A375 (cell line): ENCODE measurements at places on chromosomes 7 and 10. TPM values are rescaled to one million over a fixed set of nuclear protein-coding genes. Genes with fewer than 3 reads are reported as not detected.

The IL15RA gene
- total RNA-seq: 3.9 and 5.7 TPM in 2 replicates

The CRHR2 gene
- total RNA-seq: not detected in 2 replicates

The CALCR gene
- total RNA-seq: not detected in 2 replicates

The SPDYE8 gene
- total RNA-seq: not detected in 2 replicates

The PLAU gene
- 0.90 and 1.5 TPM in 2 replicates for total RNA-seq

The C10orf53 gene
- not detected in 2 replicates for total RNA-seq

The LIPJ gene
- total RNA-seq: not detected in 2 replicates

The AGR2 gene
- not detected in 2 replicates for total RNA-seq

The C10orf67 gene
- not detected in 2 replicates for total RNA-seq

The HOXA6 gene
- 5.7 TPM in 2 replicates for total RNA-seq

The DGKB gene
- 0.19 and 0.32 TPM in 2 replicates for total RNA-seq

The PTPN12 gene
- 35.5 and 45.7 TPM in 2 replicates for total RNA-seq

The ANXA8L1 gene
- 0.13 TPM in 1 of 2 replicates, not detected in the other for total RNA-seq

The GRID2IP gene
- total RNA-seq: 0.04 TPM in 1 of 2 replicates, not detected in the other

The ACBD7 gene
- total RNA-seq: 4.9 and 5.7 TPM in 2 replicates

The CLCN1 gene
- total RNA-seq: not detected in 2 replicates

The TFR2 gene
- total RNA-seq: 0.04 TPM in 1 of 2 replicates, not detected in the other

The TRIL gene
- total RNA-seq: 0.37 and 0.49 TPM in 2 replicates

The ZNF365 gene
- 3.3 and 4.1 TPM in 2 replicates for total RNA-seq

The GPR37 gene
- 2.7 and 3.3 TPM in 2 replicates for total RNA-seq

The SPOCK2 gene
- 0.75 and 0.85 TPM in 2 replicates for total RNA-seq

The PGAM2 gene
- 2.6 and 3.0 TPM in 2 replicates for total RNA-seq

The SPDYE5 gene
- total RNA-seq: 0.11 TPM in 1 of 2 replicates, not detected in the other

The BEND7 gene
- 5.4 and 6.7 TPM in 2 replicates for total RNA-seq

The LDB3 gene
- not detected in 2 replicates for total RNA-seq

The CNPY1 gene
- not detected in 2 replicates for total RNA-seq

The KCNIP2 gene
- 0.29 and 0.45 TPM in 2 replicates for total RNA-seq

The TMEM270 gene
- total RNA-seq: 0.93 TPM in 1 of 2 replicates, not detected in the other

The GHRHR gene
- not detected in 2 replicates for total RNA-seq

The ENKUR gene
- total RNA-seq: 0.15 and 0.45 TPM in 2 replicates

The OIT3 gene
- not detected in 2 replicates for total RNA-seq

The FANK1 gene
- total RNA-seq: 0.85 and 2.8 TPM in 2 replicates

The GIMAP5 gene
- not detected in 2 replicates for total RNA-seq

The NCF1 gene
- total RNA-seq: 0.11 TPM in 1 of 2 replicates, not detected in the other

The ARHGEF35 gene
- total RNA-seq: 0.03 TPM in 1 of 2 replicates, not detected in the other

The HOXA9 gene
- 1.2 and 1.3 TPM in 2 replicates for total RNA-seq

The CBX3 gene
- total RNA-seq: 213 and 249 TPM in 2 replicates

The RBP3 gene
- total RNA-seq: not detected in 2 replicates

The STRIP2 gene
- total RNA-seq: 5.1 and 7.6 TPM in 2 replicates

The EBF3 gene
- total RNA-seq: 16.1 and 18.5 TPM in 2 replicates

The CARD11 gene
- 1.7 and 1.9 TPM in 2 replicates for total RNA-seq

The FAM221A gene
- total RNA-seq: 1.6 and 1.8 TPM in 2 replicates

The CALML3 gene
- total RNA-seq: not detected in 2 replicates

The NPSR1 gene
- not detected in 2 replicates for total RNA-seq

The CYP2C19 gene
- total RNA-seq: not detected in 2 replicates

The C10orf71 gene
- not detected in 2 replicates for total RNA-seq
